Vagina (tissue), 2 donors: ENCODE measurements at places on chromosomes 11 and 22. TPM values are rescaled to one million over a fixed set of nuclear protein-coding genes. Genes with fewer than 3 reads are reported as not detected.

DNA sequence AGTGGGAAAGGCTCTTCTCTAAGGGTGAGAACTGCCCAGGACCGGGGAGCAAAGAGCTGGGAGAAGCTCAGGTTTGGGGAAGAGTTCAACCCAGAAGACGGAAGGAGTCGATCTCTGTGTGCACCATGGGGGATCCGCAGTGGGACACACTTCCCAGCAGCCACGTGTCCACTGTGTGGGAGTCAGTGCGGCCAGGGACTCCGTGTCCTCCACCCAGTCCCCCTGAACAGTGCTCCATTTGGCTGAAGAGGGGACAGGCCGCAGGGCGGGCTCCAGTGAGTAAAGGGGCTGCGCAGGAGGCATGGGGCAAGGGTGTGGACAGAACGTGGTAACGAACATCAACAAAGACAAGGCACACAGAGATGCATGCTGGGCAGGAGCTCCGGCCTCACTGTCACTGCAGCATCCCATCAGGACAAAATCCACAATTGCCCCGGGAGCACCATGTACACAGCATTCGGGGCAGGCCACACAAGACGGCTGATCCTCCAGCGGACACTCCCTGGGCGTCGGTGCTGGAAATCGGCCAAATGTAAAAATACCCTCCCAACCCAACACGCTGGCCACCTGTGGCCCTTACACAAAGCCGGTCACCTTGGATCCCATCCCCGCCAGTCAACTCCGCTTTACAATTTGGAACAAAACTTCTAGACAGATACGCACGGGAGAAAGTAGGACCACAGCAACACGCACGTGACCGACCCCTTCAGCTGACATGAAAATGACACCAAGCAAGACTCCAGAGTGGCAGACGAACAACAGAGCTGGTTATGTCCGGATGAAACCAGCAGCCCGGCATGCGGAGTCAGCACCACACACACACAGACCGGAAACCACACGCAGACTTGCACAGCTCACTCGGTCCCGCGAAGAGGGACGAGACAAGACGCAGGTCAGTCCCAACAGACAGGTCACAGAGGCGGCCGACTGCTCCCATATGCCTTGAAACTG is 366.8 kb downstream of the SHANK2 start:
- no peak for DNase-seq

GRCh38 chr11:119093942-119094815 is 7.5 kb downstream of the DPAGT1 start:
- DNase-seq = no peak

The SPI1 gene
- total RNA-seq = 15.5 TPM

The ZNF280A gene
- total RNA-seq = not detected

- DNase-seq = no peak
These were observed 80.4 kb downstream of the SLC1A2 start for GRCh38 chr11:35338921-35339320.

- no peak for DNase-seq
These were observed 163.9 kb downstream of the TRIM29 start for GRCh38 chr11:119974051-119974450.

The YPEL4 gene
- total RNA-seq = 2.7 TPM

GRCh38 chr11:76175783-76176182 is 30.5 kb downstream of the WNT11 start:
- no peak for DNase-seq

DNA sequence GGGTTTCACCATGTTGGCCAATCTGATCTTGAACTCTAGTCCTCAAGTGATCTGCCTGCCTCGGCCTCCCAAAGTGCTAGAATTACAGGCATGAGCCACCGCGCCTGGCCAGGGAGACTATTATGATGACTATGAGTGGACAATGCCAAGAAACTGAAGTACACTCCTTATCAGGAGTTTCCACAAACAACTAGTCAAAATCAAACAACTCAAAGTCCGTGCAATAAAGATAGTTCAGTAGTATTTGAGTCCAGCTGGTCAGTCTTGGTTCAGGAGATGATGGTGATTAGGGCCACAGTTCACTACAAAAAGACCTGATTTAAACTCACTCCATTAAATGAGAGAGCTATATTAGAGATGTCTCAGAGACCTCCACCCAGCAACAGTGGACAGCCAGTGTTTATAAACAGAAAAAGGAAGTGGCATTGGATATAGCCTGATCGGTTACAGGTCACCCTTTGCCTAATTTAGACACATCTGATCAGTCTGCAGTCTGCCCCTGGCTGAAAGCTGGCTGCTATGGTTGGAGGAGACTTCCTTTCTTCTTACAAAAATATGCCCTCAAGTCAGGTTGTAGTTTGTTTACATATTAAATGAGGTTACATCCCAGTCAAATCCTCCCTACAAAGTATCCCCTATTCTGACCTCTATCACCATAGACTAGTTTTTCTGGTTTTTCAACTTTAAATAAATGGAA is 17.0 kb downstream of the CD3E start:
- DNase-seq = no peak

The RAG2 gene
- not detected for total RNA-seq

GRCh38 chr11:127993788-127994187 is 593.6 kb downstream of the ETS1 start:
- no peak for DNase-seq

- no peak for DNase-seq
These were observed 33.0 kb downstream of the DDX6 start for GRCh38 chr11:118757876-118758399.

DNA sequence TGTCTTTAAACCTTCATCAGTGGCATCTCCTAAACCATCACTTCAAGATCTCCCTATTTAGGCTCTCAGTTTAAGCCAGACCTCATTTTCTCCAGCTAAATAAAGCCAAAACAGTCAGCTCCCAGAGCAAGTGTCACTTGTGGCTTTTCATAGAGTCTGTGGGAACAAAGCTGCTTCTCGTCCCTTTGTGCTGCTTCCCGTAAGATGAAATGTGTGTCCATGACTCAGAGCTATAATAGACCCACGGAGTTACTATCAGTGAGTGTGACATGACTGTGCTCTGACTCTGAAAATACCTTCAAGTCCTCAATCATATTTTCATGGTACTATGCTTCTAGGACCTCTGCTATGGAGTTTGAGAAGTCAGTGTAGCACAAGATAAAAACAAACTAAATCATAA is 57.3 kb upstream of the SLN start:
- DNase-seq = no peak

- no peak for DNase-seq
These were observed 24.4 kb upstream of the PSMA1 start for GRCh38 chr11:14544611-14545010.

GRCh38 chr11:9574622-9575259 is 1.3 kb downstream of the WEE1 start:
- no peak for DNase-seq

GRCh38 chr11:118497831-118498230 is 29.4 kb upstream of the TTC36 start:
- no peak for DNase-seq

The MMP8 gene
- not detected for total RNA-seq

GRCh38 chr11:123011510-123011909 is 29.9 kb upstream of the BSX start:
- no peak for DNase-seq

The ZNF215 gene
- total RNA-seq = 2.0 TPM

DNA sequence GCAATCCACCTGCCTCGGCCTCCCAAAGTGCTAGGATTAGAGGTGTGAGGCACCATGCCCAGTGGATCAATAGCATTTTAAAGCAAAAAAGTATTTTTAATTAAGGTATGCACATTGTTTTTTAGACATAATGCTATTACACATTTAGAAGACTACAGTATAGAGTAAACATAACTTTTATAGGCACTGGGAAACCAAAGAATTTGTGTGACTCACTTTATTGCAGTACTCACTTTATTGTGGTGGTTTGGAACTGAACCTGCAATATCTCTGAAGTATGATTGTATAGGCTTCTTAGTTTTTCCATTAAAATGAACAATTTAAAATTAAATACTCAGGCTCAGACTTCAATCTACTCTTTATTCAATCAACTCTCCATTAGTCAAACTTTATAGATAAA is 17.5 kb upstream of the CD3E start:
- no peak for DNase-seq
